ENCODE measurements at places on chromosomes 1 and 21.

DNA sequence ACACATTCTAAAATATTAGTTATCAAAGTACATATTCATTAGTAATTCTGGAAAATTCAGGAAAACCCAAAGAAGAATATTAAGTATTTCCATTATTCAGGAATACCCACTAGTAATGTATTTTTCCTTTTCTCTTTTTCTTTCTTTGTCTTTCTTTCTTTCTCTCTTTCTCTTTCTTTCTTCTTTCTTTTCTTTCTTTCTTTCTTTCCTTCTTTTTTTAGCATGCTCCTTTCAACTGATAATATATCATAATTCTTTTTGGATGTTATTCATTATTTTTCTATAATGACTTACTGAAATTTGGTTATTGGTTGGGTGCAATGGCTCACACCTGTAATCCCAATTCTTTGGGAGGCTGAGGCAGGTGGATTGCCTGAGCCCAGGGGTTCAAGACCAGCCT, 175.6 kb upstream of the RAB4A start:
- DNase-seq: no peak

- DNase-seq: no peak
These were observed 9.7 kb downstream of the RPL11 start for GRCh38 chr1:23701310-23701709.

- DNase-seq: no peak
These were observed 1.4 kb downstream of the HMGN1 start for GRCh38 chr21:39347537-39347936.

GRCh38 chr1:228151180-228151925, 1.6 kb downstream of the GJC2 start:
- DNase-seq: no peak

DNA sequence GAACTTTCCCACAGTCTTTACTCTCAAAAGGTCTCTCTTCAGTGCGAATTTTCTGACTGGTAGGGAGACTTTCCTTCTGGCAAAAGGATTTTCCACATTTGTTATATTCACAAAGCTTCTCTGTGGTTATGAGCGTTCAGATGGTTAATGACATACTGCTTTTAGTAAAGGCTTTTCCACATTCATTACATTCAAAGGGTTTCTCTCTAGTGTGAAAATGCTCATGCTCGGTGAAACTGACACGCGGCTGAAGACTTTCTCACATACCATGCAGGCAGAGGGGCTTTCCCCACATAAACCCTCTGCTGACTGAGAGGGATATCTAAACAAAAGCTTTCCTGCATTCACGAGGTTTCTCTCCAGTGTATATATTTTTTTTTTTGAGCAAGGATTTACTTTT, 9.9 kb upstream of the KLF18 start:
- no peak for DNase-seq
